ENCODE measurements at places on chromosomes 13 and 19.

GRCh38 chr13:33328701-33329100 is 43.1 kb upstream of the STARD13 start:
- no peak for DNase-seq

DNA sequence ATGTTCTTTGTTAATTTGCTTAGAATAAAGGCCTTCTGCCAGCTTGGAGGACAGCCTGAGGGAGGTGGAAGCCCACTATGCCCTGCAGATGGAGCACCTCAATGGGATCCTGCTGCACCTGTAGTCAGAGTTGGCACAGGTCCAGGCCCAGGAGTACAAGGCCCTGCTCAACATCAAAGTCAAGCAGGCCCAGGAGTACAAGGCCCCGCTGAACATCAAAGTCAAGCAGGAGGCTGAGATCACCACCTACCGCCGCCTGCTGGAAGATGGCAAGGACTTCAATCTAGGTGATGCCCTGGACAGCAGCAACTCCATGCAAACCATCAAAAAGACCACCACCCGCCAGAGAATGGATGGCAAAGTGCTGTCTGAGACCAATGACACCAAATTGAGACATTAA is 41.7 kb downstream of the ZNF85 start:
- DNase-seq = no peak

GRCh38 chr19:18777301-18778075 is 13.6 kb downstream of the COMP start:
- DNase-seq = no peak

DNA sequence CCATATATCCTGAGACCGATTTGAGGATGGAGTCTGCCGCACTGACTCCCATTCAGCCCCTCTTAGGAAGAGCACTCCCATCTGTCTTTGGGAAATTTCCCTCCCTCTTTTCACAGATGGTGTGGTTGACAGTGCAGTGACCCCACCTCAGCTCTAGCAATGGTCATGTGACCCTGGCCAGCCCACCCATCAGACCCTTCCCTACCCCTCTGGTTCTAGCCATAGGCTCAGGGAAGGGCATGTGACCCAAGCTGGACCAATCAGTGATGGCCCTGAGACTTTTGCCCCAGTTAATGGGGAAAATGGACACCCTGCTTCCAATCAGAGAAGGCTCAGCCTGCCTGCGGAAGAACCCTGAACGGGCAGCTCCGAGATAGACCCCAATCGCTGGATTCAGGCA is 26.3 kb downstream of the IL12RB1 start:
- no peak for DNase-seq

DNA sequence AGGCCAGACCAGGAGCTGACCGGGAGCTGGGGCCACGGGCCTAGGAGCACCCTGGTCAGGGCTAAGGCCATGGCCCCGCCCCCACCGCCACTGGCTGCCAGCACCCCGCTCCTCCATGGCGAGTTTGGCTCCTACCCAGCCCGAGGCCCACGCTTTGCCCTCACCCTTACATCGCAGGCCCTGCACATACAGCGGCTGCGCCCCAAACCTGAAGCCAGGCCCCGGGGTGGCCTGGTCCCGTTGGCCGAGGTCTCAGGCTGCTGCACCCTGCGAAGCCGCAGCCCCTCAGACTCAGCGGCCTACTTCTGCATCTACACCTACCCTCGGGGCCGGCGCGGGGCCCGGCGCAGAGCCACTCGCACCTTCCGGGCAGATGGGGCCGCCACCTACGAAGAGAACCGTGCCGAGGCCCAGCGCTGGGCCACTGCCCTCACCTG is 6.6 kb downstream of the SPHK2 start:
- DNase-seq = no peak
